Chondrocyte (in vitro differentiated cells): ENCODE measurements at places on chromosomes 6 and 20. TPM values are rescaled to one million over a fixed set of nuclear protein-coding genes. Genes with fewer than 3 reads are reported as not detected.

Gene DSP
- total RNA-seq, result 464 to 589 TPM (median 471 TPM) in 3 replicates

Gene NKAIN4
- 2.2 to 3.1 TPM (median 3.0 TPM) in 3 replicates for total RNA-seq

Gene MCM9
- total RNA-seq, result 9.9 to 14.1 TPM (median 11.1 TPM) in 3 replicates

Gene GPR6
- total RNA-seq, result not detected in 3 replicates

Gene TFAP2C
- total RNA-seq, result 4.8 to 36.2 TPM (median 5.2 TPM) in 3 replicates

Gene RIMS4
- 1.4 to 2.1 TPM (median 1.7 TPM) in 3 replicates for total RNA-seq
